Activated naive CD8-positive, alpha-beta T cell treated with anti-CD3 and anti-CD28 coated beads, Interleukin-2, amount 10 ng/mL, durations not matched to agents 7 days and 5 days (primary cell): ENCODE measurements at places on chromosomes 5 and 9.

- DNase-seq: no peak
Observed at GRCh38 chr9:37593883-37594448, 1.6 kb upstream of the TOMM5 start.

GRCh38 chr5:153496835-153497234, 6.4 kb downstream of the GRIA1 start:
- no peak for DNase-seq

GRCh38 chr5:98899456-98899855, 29.4 kb downstream of the CHD1 start:
- DNase-seq: no peak

DNA sequence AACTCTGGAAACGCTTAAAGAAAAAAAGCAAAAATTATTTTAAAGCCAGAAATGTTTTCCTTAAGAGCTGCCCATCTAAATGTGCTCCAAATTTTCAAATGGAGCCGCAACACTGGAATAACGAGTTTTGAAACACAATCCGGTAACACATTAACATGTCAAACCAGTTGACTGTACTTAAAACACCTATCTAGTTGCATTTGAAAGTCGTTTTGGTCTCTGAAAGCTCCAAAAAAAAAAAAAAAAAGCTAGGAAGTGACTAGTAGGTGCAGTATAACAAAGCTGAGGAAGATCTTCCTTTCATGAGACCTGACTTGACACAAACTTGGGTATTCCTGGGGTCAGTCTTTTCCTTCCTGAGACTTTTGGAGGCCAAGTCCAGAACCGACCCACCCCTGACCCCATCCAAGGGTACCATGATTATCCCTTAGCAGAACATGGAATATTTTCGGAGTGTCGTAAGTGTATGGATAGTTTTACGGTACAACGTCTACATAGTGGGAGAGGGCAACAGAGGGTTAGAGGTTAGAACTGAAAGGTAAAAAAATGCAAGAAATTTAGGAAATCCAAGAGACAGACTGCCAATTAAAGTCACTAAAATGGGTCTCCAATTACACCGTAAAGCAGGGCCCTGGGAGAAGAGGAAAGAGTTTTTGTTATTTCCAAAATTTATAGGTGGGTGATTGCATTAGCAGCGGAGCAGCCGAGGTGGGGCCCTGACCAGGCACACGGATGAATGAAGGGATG, 812 bp downstream of the CETN3 start:
- no peak for DNase-seq
